Osteoblast (primary cell): ENCODE measurements at places on chromosomes 6 and 20. TPM values are rescaled to one million over a fixed set of nuclear protein-coding genes. Genes with fewer than 3 reads are reported as not detected.

Gene RBM39
- 274 and 300 TPM in 2 replicates for total RNA-seq

Gene FOXC1
- total RNA-seq: 39.4 and 41.0 TPM in 2 replicates

Gene FNDC11
- total RNA-seq: under 0.01 TPM in 1 of 2 replicates, not detected in the other

DNA sequence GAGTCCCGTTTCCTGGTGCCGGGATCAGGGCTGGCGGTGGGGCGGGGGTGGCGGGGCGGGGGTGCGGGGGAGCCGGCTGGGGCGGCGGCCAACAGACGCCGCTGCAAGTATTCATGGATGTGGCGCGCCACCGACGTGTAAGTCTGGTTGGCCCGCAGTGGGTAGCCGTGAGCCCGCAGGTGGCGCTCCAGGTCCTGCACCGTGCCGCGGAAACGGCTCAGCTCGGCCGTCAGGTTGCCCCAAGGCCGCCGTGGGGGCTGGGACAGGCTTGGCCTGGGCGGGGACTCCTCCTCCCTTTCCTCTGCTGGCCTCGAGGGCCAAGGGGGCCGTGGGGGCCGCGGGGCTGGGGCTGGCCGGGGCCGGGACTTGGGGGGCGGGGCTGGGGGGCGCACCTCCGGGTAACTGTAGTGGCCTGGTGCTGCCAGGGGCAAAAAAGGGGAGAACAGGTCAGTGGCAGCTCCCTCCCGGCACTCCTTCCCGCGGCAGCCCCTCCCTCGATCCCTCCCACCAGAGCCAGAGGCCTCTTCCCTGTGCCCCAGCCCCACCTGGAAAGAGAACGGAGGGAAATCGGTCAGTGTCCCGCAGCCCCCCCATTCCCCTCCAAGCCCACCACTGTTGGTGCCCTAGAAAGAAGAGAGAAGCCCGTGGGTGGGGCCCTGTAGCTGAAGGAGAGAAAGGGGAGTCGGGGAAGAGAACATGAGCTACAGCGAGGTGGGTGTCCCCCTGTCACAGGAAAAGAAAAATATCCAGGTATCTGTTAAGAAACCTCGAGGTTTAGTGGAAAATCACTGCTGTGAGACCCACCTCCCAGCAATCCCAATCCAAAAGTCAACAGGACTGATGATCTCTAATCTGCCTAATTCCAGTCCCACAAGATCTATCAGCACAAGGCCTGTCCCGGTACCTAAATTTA, 21.3 kb downstream of the TNXB start:
- peak; percentile 87 for DNase-seq
